Activated CD8-positive, alpha-beta memory T cell treated with anti-CD3 and anti-CD28 coated beads for 24 hours (primary cell): ENCODE measurements at places on chromosomes 7 and 10.

DNA sequence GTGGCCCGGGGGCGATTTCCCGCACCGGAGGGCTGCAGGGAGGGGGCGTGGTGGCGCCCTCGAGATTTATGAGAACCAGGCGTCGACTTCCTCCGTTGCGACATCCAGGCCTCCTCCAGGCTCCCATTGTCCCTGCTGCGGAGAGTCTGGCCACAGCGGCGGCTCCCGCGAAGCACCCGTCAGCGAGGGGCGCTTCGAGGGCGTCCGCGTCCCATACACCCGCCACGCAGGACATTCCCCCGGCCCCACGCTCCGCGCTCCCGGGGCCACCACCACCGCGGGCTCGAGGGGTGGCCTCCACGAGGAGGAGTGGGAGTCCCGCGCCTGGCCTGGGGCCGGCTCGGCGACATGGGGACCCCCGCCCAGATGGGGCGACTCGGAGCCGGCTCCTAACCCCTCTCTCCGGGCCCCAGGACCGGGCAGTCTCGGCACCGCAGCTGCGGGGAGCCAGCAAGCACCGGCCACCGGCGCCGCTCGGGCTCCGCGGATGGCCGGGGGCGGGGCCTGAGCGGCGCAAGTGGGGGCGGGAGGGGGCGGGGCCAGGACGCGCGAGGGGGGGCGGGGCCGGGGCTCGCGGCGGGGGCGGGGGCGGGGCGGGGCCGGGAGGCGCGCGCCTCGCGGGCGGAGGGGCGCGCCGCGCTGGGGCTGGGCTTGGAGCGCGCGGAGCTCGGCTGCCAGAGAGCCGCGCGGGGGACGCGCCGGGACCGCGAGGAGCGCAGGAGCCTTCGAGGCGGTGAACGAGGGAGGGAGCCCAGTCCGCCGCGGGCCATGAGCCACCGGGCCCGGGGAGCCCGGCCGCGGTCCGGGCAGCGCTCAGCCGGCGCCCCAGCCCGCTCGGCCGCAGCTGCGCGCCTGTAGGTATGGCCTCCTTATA, at the start of gene SH2B2:
Gene SH2B2 (plus strand): TSS at position 632 of the 874 bp plus-strand sequence. CDS start 13,683 bp downstream, outside the sequence.
- DNase-seq, result peak; percentile 84

GRCh38 chr10:22655312-22655981, 58.9 kb downstream of the PIP4K2A start:
- DNase-seq, result no peak

- no peak for DNase-seq
Observed at GRCh38 chr10:132537684-132538001, at the start of gene INPP5A. Gene INPP5A, plus strand, starts transcription at chr10:132537787. Its CDS starts 310 bp downstream, at chr10:132538097.

- DNase-seq, result no peak
Observed at GRCh38 chr10:128792426-128793140, 666.4 kb upstream of the MKI67 start.

DNA sequence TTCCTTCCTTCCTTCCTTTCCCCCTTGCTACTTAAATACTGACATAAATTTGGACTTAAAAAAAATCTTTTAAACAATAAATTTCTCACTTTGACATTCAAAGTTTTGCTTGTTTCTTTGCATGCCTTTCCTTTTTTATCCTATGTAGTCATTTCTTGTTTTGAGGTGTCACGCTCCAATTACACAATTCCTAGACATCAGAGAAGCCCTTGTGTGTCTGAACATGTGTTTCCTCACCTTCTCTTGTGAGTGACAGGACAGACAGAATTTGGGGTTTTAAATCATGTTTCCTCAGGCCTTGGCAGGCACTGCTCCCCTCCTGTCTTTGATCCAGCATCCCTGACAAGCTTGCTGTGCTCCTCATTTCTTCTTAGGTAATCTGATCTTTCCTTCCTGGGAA, 91.3 kb downstream of the CYTH3 start:
- no peak for DNase-seq

- DNase-seq, result no peak
Observed at GRCh38 chr7:93799750-93800357, 90.7 kb downstream of the TFPI2 start.

DNA sequence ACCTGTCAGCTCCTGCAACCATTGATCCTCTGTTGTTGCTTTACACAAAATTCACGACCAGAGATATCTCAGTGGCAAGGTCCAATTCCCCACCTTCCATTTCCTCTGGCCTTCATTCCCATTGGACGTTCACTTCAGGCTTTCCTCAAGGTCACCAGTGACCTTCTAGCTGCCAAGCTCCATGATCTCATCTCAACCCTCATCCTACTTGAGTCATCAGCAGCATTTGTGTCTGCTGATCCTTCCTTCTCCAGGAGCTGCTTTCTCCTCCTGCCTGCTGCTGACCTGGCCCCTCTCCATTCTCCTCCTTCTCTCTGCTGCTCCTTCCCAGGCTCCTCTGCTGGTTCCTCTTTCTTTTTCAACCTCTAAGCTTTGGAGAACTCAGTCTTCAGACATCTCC, 66.2 kb upstream of the C10orf90 start:
- DNase-seq, result no peak

- DNase-seq, result no peak
Observed at GRCh38 chr7:77561352-77561751, 24.3 kb downstream of the PTPN12 start.

DNA sequence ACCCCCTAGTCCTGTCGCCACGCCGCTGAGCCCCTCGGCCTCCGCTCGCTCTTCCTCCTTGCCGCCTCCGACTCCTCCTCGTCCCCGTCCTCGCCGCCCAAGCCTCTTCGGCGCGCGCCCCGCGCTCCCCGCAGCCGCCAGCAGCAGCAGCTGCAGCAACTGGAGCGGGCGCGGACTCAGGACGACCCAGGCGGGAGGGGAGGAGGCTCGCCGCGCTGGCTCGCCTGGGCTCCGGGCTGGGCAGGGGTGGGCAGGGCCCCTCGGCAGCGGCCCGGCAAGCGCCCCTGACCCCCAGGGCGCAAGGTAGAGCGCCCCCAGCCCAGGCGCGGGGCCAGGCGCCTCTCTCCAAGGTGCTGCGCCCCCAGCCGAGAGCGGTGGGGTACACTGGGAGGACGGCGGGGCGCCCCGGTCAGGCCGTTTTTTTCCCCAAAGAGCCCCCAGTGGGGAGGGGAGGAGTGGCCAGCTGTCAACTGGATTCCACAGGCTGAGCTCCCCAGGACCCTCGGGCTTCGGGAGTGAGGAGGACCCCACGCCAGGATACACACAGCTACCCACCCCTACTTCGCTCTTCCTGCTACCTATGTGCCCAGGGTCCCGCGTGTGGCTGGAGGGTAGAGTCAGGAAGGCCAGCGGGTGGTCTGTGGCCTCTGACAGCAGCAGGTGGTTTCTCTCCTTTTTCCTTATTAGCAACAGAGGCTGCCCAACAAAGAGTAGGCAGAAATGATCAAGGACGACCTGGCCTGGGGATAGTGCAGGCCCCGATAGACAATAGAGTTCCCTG, 903 bp upstream of the KCNMA1 start:
- no peak for DNase-seq

- no peak for DNase-seq
Observed at GRCh38 chr7:65892835-65893234, 20.0 kb downstream of the VKORC1L1 start.

DNA sequence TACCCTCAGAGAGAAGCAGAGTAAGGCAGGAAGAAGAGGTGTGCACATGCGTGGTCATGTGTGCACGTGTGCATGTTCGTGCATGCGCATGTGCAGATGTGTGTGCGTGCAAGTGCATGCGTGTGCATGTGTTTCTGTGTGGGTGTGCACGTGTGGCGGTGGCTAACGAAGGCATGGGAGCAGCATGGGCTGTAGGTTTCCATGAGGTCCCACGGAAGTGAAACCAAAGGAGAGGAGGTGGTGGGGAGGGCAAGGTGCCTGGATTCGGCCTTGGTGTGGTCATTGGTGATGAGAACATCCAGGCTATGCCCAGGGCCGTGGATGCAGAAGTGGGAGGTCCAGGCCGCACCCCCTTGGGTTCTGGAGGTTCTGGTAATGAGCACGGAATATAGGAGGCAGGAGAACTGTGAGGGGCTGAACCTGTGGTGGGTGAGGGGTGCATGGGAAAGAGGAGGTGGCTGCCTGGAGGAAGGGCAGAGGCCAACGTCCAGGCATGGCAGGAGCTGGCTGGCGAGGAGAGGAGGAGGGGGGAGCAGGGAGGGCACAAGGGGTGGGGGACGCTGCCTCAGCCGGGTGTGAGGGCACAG, 2.4 kb upstream of the INPP5A start:
- DNase-seq, result no peak

- DNase-seq, result no peak
Observed at GRCh38 chr10:128632694-128633093, 506.5 kb upstream of the MKI67 start.

GRCh38 chr7:49137978-49138377, 213.6 kb downstream of the CDC14C start:
- DNase-seq, result no peak

DNA sequence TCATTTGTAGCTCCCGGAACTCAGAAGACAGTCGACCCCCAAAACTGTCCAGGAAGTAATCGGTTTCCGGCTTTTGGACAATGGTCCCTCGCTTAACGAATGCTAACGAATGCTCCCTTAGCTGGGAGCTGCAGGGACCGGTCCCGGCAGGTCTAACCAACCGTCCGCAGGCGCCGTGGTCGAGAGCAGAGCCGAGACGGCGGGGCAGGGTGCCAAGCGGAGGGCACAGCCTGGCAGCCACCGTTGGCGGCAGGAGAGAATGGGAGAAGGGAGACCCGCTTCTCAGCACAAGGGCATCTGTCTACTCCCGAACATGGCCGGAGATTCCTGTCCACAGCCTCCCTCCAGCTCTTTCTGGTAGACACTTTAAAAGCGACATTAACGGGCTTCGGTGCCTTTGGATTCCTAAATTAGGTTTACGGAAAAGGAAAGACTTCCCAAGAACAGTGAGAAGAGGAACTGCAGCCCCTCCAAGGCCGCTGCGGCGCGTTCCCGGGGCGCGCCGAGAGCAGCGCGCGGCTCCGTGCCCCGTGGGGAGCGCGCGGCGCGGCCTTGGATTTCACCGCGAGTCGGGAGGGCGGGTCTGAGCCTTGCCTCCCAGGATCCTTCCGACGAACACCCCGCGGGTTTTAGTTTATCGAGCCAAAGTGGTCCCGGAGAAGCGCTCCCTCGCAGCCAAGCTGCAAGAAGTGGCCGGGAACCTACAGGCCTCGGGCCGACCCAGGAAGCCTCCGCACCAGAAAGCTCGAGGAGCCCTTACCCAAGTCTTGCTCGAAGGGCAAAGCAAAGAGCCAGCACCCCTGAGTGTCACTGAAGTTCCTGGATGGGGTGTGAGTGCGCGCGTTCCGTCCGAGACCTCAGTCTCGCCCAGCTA, 3.6 kb upstream of the TBX20 start:
- DNase-seq, result no peak

DNA sequence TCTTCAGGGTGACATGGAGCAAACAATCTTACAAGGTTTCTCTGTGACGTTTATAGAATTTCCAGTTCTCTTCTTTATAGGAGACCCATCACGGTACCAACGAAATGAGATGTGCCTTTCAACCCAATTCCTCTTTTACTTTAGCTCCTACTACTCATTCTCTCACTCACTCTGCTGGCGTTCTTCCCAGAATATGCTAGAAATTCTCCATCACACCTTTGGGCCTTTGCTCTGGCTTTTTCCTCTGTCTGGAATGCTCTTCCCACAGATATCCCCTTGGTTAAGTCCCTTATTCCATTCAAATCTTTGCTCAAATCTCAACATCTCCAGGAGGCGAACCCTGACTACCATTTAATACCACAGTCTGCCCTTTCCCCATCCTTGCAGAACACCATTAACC, 39.0 kb downstream of the SEMA3C start:
- no peak for DNase-seq

DNA sequence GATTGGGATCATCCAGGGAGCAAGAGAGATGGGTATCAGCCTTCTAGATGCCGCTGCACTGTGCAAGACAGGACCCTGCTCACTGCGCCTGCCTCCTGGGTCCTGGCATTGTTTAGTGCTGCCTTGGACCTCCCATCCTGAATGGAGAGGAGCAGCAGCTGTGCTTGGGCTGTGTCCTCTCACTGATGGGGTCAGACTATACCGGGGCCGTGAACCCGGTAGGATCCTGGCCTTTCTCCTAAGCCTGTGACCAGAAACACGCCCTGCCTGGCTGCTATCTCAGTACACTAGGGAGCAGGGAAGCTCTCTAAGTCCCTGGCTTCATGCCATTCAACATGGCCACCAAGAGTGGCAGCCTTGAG, 309.4 kb upstream of the ZNF32 start:
- no peak for DNase-seq

DNA sequence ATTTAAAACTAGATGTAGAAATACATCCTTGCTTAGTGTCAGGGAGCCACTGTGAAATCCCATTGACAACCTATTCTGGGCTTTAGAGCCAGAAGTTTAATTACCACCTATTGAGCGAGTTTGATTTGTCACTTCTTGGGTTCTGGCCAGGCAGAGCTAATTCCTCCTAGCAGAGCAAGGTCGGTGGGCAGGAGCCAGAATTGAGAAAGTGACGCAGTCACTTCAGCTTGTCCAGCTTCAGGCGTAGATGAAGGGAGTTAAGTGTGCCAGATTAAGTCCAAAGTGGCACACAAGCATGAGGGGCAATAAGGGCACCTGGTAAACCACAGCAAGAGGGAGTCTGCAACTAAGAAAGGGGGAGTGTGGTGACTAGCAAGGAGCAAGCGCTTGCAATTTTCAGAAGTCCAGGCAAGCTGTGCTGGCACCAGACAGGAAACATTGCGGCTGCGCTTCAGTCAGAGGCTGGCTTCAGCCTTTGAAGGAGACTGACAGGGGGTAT, 119.4 kb downstream of the ST7 start:
- no peak for DNase-seq

- DNase-seq, result no peak
Observed at GRCh38 chr7:154620141-154620755, 382.7 kb downstream of the PAXIP1 start.

DNA sequence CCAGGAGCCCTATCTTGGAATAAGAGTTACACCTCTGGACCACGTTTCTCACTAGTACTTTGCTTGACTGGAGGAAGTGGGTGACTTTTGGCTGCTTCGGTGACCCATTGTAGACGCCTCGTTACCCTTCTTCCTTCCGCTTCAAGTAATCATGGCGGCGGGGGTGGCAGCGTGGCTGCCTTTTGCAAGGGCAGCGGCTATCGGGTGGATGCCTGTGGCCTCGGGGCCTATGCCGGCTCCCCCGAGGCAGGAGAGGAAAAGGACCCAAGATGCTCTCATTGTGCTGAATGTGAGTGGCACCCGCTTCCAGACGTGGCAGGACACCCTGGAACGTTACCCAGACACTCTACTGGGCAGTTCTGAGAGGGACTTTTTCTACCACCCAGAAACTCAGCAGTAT, 1.5 kb downstream of the KCND2 start:
- DNase-seq, result no peak

DNA sequence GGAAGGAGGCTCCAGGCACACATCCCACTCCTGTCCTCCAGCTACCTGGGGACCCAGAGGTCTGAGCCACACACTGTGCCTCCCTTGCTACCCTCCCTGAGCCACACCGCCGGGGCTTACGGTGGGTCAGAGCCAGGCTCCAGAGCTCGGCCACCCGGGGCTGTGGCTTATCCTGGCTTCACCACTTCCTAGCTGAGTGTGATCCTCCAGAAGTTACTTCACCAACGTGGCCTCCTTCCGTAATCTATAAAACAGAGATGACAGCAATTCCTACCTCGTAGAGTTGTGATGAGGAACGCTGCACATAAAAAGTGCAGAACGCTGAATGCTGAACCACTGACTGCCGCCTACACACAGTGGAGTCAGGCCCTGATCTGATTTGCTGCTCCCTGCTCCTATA, 285.0 kb downstream of the PRPF18 start:
- DNase-seq, result no peak
